Stimulated activated CD4-positive, alpha-beta T cell treated with anti-CD3 and anti-CD28 coated beads, Interleukin-4, amount 100 ng/mL, for 4 hours (primary cell): ENCODE measurements at places on chromosomes 12 and 14.

GRCh38 chr12:42298887-42299286 lies 27.0 kb downstream of the ZCRB1 start:
- no peak for DNase-seq

GRCh38 chr14:77554816-77555599 lies 56.4 kb upstream of the ISM2 start:
- no peak for DNase-seq

DNA sequence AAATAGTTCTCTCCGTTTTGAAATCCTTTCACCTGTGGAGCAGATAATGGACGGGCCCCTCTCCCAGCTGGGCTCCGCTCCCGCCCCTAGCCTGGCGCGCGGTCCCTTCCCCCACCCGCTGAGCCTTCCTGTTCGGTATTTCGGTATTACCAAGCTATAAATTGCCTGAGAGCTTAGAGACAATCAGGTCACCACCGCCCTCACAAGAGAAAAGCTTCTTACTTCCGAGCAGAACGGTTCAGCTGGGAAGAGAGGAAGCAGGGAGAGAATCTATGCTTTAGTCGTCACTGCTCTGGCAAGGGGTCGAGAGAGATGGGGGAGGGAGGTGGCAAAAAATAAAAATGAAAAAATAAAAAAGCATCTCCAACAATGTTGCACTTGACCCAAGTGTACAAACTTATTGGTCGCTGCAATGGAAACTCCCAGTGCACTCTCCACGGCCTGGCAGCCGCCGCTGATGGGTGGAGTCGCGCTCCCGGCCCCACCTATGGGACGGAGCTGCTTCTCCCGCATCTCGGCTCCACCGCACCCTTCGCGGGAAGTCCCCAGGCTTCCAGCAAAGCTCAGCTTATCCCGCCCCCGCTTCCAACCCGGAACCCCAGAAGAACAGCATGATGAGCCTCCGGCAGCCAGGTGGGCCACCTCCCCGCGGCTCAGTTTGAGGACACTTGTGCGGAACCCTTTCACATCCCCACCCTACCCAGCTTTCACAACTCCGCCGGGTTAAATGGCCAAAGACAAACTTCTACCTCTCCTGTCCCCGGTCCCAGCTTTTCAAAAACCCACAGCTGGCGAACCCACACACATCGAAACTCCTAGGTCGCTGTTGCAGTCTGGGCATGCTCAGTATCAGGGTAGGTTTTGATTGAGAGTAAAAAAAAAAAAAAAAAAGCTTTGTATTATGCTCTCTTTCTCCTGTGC lies 832 bp upstream of the SYT1 start:
- DNase-seq: no peak

DNA sequence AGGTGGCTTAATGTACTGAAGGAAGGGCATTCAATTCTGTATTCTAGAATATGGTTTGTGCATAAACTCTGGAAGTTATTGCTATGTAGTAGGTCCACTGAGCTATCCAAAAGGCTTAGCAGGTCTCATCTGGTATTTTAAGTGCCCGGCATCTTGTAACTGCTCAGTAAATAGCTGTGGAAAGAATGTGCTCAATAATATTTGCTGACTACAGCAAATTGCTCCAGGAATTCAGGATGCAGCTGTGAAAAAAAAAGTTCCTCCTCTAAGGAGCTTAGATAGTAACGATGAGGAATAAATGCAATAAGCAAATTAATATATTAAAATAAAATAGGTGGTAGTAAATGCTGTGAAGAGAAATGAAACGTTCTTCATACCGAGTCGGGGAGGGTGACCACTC lies 857.1 kb downstream of the AACS start:
- no peak for DNase-seq

- DNase-seq: no peak
These were observed 74.9 kb upstream of the CMKLR1 start for GRCh38 chr12:108414021-108414420.

DNA sequence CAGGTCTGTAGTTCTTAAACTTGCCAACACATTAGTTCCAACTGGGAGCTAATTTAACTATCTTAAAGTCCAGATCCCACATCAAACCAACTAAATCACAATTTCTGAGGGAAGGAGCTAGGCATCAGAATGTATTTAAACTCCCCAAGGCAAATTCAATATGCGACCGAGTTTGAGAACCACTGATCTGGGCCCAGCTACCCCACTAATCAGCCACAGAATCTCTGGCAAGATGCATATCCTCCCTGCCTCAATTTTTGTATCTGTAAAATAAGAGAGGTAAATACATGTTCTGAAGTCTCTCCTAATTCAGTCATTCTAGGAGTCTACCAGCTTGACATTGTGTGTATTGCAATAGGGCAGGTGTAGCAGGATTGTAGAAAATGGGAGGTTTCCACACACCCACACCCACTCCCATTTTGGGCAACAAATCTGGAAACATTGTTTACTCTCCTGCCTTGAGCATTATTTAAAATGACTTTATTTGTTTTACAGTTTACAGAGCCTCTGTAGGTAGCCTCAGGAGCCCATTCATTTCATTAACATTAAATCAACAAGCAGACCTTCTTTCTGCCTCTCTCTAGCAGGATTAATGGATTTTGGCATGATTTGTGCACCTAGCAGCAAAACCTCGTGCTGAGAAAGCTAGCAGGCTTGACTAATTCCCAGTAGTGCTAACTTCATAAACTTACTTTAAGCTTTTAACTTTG lies 15.6 kb downstream of the LGR5 start:
- no peak for DNase-seq

DNA sequence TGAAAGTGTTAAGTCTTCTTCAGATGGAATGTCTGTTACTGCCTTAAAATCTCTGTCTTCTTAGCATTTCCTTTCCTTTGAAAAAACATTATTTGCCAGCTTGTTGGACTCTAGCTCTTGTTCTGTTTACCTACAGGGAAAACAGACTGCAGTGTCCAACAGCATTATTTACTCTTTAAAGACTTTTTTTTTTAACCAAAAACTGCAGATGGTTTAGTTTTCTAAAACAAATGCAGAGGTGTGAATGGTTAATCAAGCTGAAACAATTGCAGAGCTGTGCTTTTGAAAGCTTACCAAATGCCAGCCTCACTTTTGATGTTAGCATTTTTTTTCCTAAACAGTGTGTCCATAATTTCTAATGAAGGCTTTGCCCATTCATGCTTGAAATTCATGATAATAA lies 323.3 kb downstream of the TMEM117 start:
- DNase-seq: no peak

- no peak for DNase-seq
These were observed 96.2 kb upstream of the FKBP4 start for GRCh38 chr12:2698566-2698965.

- DNase-seq: no peak
These were observed 140.9 kb downstream of the TBX5 start for GRCh38 chr12:114265036-114265435.

GRCh38 chr14:75109877-75110276 lies 17.0 kb downstream of the NEK9 start:
- DNase-seq: no peak

GRCh38 chr12:2475984-2476383 lies 318.8 kb upstream of the FKBP4 start:
- no peak for DNase-seq
